ENCODE measurements at places on chromosomes 6 and 20. TPM values are rescaled to one million over a fixed set of nuclear protein-coding genes. Genes with fewer than 3 reads are reported as not detected.

The FAM217A gene
- polyA plus RNA-seq, result not detected

The LRRC73 gene
- polyA plus RNA-seq, result 1.9 TPM

The GLP1R gene
- 1.1 TPM for polyA plus RNA-seq

The ULBP1 gene
- polyA plus RNA-seq, result 0.07 TPM

The PTPRT gene
- 0.07 TPM for polyA plus RNA-seq

The FAM110A gene
- 2.0 TPM for polyA plus RNA-seq

The AK9 gene
- 13.6 TPM for polyA plus RNA-seq

The THBS2 gene
- 13.6 TPM for polyA plus RNA-seq

The RAB23 gene
- polyA plus RNA-seq, result 4.5 TPM

The BPIFB2 gene
- not detected for polyA plus RNA-seq

The C20orf144 gene
- not detected for polyA plus RNA-seq

The SCRT2 gene
- not detected for polyA plus RNA-seq

The NFKBIE gene
- polyA plus RNA-seq, result 5.7 TPM

The RFX6 gene
- polyA plus RNA-seq, result not detected

The EYA4 gene
- 1.6 TPM for polyA plus RNA-seq

The WFDC12 gene
- not detected for polyA plus RNA-seq

The ANGPT4 gene
- polyA plus RNA-seq, result 0.14 TPM

The NHLRC1 gene
- polyA plus RNA-seq, result 1.2 TPM
